ENCODE measurements at places on chromosomes 5 and 9. TPM values are rescaled to one million over a fixed set of nuclear protein-coding genes. Genes with fewer than 3 reads are reported as not detected.

Gene PALM2AKAP2
- total RNA-seq, result 0.30 TPM

- H3K27ac ChIP-seq, result no peak overlapping the region
- peaks cover 8% of the 10 kb centered on the region for H3K27me3 ChIP-seq
- DNase-seq, result no peak
These were observed 40.9 kb upstream of the PWWP2A start for GRCh38 chr5:160159991-160160792.

Gene ST6GALNAC6
- 74.4 TPM for total RNA-seq

GRCh38 chr9:71308454-71308853, 187.0 kb upstream of the TRPM3 start:
- H3K27ac ChIP-seq, result no peak overlapping the region
- H3K4me1 ChIP-seq, result no peaks in the 10 kb centered on the region
- no peaks in the 10 kb centered on the region for H3K36me3 ChIP-seq
- no peak overlapping the region for H3K4me3 ChIP-seq

- peaks cover 15% of the 10 kb centered on the region for H3K27me3 ChIP-seq
- H3K4me3 ChIP-seq, result no peak overlapping the region
- H3K4me1 ChIP-seq, result no peaks in the 10 kb centered on the region
- H3K27ac ChIP-seq, result no peak overlapping the region
These were observed 118.6 kb upstream of the IRX4 start for GRCh38 chr5:2001300-2001699.

Gene RUSC2
- total RNA-seq, result 5.3 TPM

DNA sequence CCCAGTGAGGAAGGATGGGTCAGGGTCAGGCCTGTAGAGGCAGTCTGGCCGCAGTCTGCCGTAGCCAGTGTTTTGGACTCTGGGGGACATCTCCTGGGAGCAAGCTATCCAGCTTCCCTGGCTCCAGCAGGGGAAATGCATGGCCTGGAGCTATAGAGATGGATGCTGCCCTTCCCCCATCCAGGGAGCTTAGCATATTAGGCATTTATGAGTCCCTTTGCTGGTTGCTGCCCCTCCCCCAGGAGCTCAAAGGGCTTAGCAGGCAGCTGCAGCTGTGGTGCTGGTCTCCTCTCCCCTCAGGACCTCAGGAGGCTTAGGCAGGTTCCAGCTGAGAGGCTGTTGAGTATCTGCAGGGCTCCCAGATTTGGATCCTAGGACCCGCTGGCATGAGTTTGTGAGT, 1158.7 kb downstream of the DTWD2 start:
- H3K27me3 ChIP-seq, result no peaks in the 10 kb centered on the region
- no peak overlapping the region for H3K4me3 ChIP-seq
- DNase-seq, result no peak
- no peaks in the 10 kb centered on the region for H3K36me3 ChIP-seq
- no peaks in the 10 kb centered on the region for H3K4me1 ChIP-seq
- H3K27ac ChIP-seq, result no peak overlapping the region

DNA sequence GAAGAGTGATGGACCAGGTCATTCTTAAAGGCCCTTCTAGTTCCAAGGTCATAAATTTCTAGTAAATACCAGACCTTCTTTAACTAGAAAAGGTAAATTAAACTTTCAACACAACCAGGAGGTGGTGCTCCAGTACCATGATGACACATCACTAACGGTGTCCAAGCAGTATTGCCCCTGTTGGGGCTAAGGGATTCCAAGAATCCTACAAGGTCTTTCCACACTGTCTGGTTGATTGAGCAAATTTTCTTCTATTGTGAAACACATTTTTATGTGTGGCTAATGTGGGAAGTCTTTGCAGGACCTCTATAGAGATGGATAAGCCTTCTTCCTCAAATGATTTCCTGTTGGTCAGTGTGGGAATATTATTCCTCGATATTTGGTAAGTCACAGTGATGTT, 459.6 kb upstream of the PAPPA start:
- no peak overlapping the region for H3K27ac ChIP-seq
- H3K4me3 ChIP-seq, result no peak overlapping the region
- H3K36me3 ChIP-seq, result no peaks in the 10 kb centered on the region
- no peak for DNase-seq
- H3K27me3 ChIP-seq, result no peaks in the 10 kb centered on the region

- no peak overlapping the region for H3K4me3 ChIP-seq
- peaks cover 46% of the 10 kb centered on the region for H3K27me3 ChIP-seq
- no peak for DNase-seq
- no peaks in the 10 kb centered on the region for H3K36me3 ChIP-seq
These were observed 307.9 kb upstream of the SMARCA2 start for GRCh38 chr9:1707291-1707690.

DNA sequence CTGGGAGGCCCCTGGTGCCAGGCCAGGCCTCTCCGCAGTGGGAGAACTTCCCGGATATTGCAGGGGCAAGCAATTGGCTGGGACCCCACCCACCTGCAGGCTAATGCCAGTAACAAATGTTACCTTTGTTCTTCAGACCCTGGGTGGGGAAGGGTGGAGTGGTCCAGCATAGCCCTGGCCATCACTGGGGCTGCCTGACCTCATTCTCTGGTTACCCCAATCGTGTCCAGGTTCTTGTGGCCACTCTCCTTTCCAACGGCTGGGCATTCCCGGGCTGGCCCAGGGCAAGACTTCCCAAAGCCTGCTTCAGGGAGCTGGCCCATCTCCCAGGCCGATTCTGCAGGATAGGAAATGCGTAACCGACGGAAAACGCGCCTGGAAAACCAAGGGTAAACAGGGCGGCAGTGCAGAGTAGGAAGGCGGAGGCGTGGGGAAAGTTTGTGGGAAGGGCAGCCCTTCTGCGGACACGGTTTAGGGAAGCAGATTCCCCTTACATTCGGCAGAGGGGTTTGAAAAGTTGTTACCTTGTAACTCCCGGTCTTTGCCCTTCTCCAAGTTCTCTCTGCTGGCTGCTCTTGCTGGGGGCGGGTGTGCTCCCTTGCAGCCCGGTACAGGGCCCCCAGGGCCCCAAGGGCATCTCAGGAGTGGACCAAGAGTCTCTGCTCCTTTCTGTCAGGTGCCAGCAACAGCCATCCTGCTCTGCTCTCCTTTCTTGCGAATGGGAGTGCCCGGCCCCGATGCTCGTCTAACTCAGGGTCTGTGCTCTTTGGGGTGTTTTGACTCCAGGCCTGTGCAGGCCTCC, 3.5 kb downstream of the NRARP start:
- peaks cover 19% of the 10 kb centered on the region for H3K4me1 ChIP-seq
- no peaks in the 10 kb centered on the region for H3K36me3 ChIP-seq
- no peak for DNase-seq
- H3K27me3 ChIP-seq, result peaks cover 40% of the 10 kb centered on the region
- H3K27ac ChIP-seq, result no peak overlapping the region

DNA sequence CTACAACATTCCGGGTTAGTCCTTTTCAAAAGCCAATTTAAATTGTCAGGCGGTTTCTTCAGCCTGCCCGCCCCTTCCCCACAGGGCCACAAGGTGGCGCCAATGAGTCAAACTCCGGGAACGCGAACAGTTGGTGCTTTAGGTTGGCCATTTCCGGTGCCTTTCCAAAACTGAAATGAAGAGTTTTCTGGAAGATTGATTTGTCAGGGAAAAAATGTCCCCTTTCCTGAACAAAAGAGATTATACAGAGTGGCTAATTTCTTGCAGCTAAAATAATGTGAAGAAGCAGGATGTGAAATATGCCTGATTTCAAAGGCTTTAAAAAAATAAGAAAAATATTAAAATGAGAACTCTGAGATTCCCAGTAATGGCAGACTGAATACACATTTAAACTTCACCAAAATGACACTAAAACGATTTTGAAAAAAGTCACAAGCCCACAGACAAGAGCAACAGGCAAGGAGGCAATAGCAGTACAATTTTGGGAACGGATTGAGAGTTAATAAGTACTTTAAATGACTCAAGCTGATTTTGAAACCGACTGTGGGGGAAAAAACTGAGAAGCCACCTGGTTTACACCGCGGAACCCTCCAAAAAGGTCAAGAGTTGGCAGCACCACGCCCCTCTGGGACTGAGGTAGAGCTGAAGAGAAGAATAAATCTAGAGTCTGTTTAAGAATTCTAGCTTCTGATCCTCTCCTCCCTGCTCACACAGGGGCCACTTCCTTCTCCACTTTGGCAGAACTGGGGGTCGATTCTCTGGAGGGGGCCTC, 45.7 kb downstream of the SLC46A2 start:
- no peaks in the 10 kb centered on the region for H3K36me3 ChIP-seq
- peak; percentile 86 for DNase-seq
- H3K27me3 ChIP-seq, result no peaks in the 10 kb centered on the region

DNA sequence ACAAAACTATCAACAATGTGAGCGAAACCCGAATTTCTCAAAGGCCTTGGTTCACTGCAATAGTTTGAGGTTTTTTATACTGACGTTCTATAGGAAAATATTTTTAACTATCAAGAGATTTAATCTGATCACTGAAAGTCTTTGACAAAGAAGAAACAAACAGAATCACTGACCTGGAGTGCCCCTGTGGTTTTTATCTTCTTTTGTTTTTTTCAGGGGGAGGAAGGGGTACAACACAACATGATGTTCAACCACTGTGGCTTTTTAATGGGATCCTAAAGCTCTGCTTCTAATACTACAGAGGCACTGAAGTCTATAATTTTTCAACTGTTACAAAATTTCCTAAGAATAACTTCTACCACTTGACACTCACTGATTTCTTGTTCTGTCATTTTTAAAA, 185.9 kb downstream of the AP3B1 start:
- no peak overlapping the region for H3K27ac ChIP-seq
- H3K4me3 ChIP-seq, result no peak overlapping the region
- DNase-seq, result no peak

- H3K27me3 ChIP-seq, result peaks cover 28% of the 10 kb centered on the region
- peaks cover 24% of the 10 kb centered on the region for H3K4me1 ChIP-seq
- no peak for DNase-seq
- H3K4me3 ChIP-seq, result no peak overlapping the region
- H3K27ac ChIP-seq, result no peak overlapping the region
These were observed 58.6 kb upstream of the CTXN3 start for GRCh38 chr5:127590156-127590722.

DNA sequence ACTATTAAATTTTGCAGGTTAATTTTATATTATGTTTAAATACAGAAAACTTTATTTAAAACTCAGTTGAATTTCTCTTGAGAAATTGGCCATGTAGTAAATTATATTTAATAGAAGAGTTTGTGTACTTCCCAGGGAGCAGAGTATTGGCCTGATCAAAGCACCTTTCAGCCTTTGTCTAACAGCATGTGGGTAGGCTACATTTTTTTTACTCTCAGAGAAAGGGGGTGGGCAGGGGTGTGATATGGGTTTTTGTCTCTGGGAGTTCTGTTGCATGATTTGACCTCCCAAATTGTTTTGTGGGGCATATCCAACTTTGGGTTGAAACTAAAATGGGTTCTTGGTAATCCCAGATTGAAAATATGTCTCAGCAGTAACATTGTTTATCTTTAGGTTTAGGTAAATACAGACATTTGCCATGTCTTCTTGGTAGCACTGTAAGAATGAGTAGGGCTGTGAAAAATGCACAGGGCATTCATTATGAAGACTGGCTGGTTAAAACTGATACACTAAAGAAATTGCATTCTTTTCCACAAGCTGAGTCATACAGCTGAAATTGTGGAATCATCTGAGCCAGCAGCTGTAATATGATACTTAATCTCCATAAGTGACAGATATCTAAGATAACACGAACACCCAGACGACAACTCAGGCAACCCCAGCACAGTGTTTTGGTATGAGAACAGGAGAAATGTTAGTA, 75.4 kb upstream of the CDKN2B start:
- peaks cover 17% of the 10 kb centered on the region for H3K4me1 ChIP-seq
- DNase-seq, result no peak
- H3K4me3 ChIP-seq, result no peak overlapping the region
- H3K27me3 ChIP-seq, result peaks cover 86% of the 10 kb centered on the region
- H3K36me3 ChIP-seq, result peaks cover 2% of the 10 kb centered on the region

Data from activated T-cell treated with anti-CD3 and anti-CD28 coated beads, Interleukin-2, amount 50 U/mL, for 72 hours (primary cell).